ENCODE measurements at places on chromosomes 1 and 21. TPM values are rescaled to one million over a fixed set of nuclear protein-coding genes. Genes with fewer than 3 reads are reported as not detected.

- H3K4me3 ChIP-seq = no peak overlapping the region
- no peaks in the 10 kb centered on the region for H3K36me3 ChIP-seq
- H3K27me3 ChIP-seq = no peaks in the 10 kb centered on the region
- no peak for DNase-seq
- H3K4me1 ChIP-seq = no peaks in the 10 kb centered on the region
- no peak overlapping the region for H3K27ac ChIP-seq
These were observed 51.3 kb downstream of the MAST2 start for GRCh38 chr1:45854724-45855123.

DNA sequence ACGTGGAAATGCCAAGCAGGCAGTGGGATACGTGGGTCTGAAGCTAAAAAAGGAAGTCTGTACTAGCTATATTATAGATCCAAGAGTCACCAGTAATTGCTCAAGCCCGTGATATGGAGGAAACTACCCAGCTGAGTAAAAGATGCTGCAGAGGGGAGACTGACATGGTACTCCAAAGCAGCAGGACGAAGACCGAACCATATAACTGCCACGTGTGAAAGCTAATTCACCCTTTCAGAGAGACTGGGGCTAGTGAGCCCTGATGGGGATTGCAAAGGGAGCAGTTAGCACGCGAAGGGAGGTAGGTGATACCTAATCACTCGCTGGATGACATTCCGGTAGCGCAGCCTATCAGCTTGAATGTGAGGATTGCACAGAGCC is 316 bp downstream of the AP4B1 start:
- H3K4me1 ChIP-seq = peaks cover 25% of the 10 kb centered on the region
- H3K36me3 ChIP-seq = peaks cover 6% of the 10 kb centered on the region
- no peaks in the 10 kb centered on the region for H3K27me3 ChIP-seq
- peak overlapping the region; percentile 91 for H3K27ac ChIP-seq
- DNase-seq = no peak
- peak overlapping the region; percentile 76 for H3K4me3 ChIP-seq

- DNase-seq = peak; percentile 75
- no peak overlapping the region for H3K27ac ChIP-seq
- peaks cover 2% of the 10 kb centered on the region for H3K4me1 ChIP-seq
- H3K4me3 ChIP-seq = no peak overlapping the region
- no peaks in the 10 kb centered on the region for H3K36me3 ChIP-seq
These were observed 37.6 kb upstream of the CTBS start for GRCh38 chr1:84611796-84612195.

DNA sequence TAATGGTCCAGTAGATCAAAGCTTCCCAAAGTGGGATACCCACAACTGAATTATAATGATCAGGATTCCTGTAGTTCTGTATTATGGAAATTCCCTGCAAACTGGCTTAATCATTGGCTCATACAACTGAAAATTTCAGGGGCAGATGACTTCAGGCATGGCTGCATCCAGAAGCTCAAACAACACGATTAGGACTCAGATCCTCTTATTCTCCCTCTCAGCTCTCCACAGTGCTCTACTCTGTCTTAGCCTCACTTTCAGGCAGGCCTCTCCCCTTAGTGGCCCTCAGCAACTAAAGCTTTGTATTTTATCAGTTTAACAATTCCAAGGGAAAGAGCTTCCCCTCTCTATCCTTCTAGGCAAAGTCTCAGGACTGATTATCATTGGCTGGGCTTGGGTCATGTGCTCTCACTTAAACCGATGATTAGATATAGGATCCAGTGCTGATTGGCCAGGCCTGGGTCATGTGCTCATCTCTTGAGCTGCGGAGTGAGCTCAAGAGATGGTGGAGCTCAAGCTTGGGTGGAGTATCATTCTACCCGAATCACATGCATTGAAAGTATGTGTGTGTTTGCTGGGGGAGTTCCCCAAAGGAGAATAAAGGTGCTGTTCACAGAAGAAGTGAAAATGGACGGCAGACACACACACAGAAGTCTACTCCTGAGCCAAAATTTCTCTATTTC is 57.9 kb upstream of the RUNX3 start:
- H3K4me3 ChIP-seq = no peak overlapping the region
- DNase-seq = no peak
- no peaks in the 10 kb centered on the region for H3K27me3 ChIP-seq
- H3K36me3 ChIP-seq = no peaks in the 10 kb centered on the region

DNA sequence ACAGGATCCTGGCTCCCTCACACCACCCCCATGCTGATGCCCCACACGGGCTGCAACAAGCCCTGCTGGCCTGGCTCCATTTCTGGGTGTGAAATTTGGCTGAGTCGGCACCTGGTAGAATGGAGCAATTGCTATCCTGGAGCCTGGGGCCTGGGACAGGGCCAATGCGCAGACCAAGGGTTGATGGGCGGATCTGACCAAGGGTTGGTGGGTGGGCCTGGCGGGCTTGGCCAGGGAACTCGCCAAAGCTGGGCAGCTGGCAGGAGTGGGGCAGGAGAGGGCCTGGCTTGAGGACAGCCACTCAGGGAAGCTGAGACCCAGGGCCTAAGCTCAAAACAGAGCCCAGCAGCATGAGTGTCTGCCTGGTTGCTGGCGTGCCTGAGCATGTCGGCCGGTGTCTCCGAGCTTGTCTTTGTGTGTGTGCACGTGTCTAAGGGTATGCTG is 70.9 kb upstream of the POU3F1 start:
- no peaks in the 10 kb centered on the region for H3K36me3 ChIP-seq
- no peak for DNase-seq

DNA sequence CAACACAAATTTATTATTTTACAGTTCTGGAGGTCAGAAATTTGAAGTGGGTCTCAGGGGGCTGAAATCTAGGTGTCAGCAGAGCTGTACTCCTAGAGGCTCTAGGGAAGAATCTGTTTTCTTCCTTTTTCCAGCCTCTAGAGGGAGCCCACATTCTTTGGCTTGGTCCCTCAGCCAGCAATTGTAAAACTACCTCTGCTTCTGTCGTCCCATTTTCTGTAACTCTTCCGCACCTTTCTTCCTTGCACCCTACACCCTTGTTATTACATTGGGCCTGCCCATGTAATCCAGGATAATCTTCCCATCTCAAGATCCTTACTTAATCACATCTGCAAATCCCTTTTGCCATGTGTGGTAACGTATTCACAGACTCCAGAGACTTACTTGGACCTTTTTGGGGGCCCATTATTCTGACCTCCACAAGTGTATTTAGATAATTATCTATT is 24.8 kb upstream of the THEM4 start:
- no peaks in the 10 kb centered on the region for H3K27me3 ChIP-seq
- DNase-seq = peak; percentile 72
- no peak overlapping the region for H3K27ac ChIP-seq
- no peaks in the 10 kb centered on the region for H3K4me1 ChIP-seq
- H3K4me3 ChIP-seq = no peak overlapping the region

DNA sequence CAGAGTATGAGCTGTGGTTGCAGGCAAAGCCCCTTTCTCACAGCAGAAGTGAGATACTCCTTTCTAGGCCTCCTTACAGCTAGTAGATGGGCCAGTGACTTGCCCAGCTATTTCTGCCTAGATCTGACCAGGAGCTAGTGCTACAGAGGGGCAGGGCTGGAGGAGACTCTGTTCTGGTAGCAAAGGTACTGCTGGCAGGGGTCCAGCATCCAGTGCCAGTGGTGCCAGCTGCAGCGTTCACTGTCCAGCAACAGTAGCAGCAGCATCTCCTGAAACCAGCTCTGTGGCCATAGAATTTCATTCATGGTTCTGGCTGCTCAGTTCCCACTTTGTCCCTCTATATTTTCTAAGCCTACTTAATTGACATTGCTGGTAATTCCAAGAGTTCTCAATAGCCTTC is 62.5 kb upstream of the CNN3 start:
- H3K4me1 ChIP-seq = peaks cover 18% of the 10 kb centered on the region
- H3K36me3 ChIP-seq = no peaks in the 10 kb centered on the region
- no peak overlapping the region for H3K27ac ChIP-seq
- H3K4me3 ChIP-seq = no peak overlapping the region
- no peaks in the 10 kb centered on the region for H3K27me3 ChIP-seq

GRCh38 chr1:66768965-66769364 is 16.7 kb downstream of the DYNLT5 start:
- H3K27ac ChIP-seq = no peak overlapping the region
- DNase-seq = no peak
- H3K27me3 ChIP-seq = no peaks in the 10 kb centered on the region
- H3K36me3 ChIP-seq = no peaks in the 10 kb centered on the region
- no peaks in the 10 kb centered on the region for H3K4me1 ChIP-seq

DNA sequence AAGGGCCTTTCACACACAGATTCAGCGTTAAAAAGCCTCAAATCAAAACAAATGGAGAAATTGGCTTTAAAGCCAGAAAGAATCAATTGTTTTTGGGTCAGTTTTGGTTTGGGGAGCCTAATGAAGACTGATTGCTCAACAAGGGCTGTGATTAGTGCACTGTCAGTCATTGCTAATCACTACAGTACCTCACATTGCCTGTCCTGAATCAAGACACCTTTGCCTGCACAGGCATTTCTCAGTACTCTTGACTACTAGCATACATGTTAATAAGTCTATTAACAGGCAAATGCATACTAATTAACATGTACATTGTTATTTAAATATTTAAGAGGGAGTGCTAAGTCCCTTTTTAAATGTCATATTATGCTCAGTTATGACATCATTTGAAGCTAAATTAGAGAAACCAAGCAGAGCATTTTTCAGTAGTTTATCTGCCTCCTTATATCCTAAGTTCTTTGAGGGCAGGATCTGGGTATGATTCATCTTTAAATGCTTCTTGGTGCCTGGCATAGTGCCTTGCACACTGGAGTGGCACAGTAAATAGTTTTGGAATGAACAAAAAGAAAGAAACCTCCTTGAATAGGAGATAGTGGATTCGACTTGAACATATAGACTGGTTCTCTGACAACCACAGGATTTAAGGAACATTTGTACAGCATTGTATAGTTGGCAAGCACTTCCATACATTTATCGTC is 25.8 kb upstream of the CCN1 start:
- H3K4me3 ChIP-seq = no peak overlapping the region
- no peak for DNase-seq
- H3K27ac ChIP-seq = peak overlapping the region; percentile 73
- no peaks in the 10 kb centered on the region for H3K27me3 ChIP-seq
- H3K36me3 ChIP-seq = no peaks in the 10 kb centered on the region

- H3K27me3 ChIP-seq = no peaks in the 10 kb centered on the region
- DNase-seq = no peak
- no peaks in the 10 kb centered on the region for H3K36me3 ChIP-seq
- no peaks in the 10 kb centered on the region for H3K4me1 ChIP-seq
- no peak overlapping the region for H3K4me3 ChIP-seq
These were observed 12.3 kb downstream of the PATJ start for GRCh38 chr1:61754545-61754944.

DNA sequence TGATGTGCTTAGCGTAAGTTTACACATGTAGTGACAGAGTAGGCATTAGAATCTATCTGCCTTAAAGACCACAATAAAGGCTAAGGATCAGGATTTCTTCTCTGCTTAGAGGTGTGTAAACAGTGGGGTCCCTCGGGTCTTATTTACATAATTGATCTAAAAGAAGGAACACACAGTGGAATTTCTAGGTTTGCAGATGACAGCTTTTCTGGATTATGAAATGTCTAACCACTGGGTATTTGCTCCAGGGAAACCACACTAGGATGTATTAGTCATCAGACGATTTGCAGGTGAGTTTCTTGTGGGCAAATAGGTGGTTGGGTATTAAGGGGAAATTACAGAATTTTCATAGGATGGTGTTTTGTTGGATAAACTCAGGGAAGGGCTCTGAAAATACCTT is 5.8 kb downstream of the LRRC8D start:
- peaks cover 10% of the 10 kb centered on the region for H3K4me1 ChIP-seq
- H3K27me3 ChIP-seq = no peaks in the 10 kb centered on the region
- DNase-seq = no peak
- no peaks in the 10 kb centered on the region for H3K36me3 ChIP-seq

DNA sequence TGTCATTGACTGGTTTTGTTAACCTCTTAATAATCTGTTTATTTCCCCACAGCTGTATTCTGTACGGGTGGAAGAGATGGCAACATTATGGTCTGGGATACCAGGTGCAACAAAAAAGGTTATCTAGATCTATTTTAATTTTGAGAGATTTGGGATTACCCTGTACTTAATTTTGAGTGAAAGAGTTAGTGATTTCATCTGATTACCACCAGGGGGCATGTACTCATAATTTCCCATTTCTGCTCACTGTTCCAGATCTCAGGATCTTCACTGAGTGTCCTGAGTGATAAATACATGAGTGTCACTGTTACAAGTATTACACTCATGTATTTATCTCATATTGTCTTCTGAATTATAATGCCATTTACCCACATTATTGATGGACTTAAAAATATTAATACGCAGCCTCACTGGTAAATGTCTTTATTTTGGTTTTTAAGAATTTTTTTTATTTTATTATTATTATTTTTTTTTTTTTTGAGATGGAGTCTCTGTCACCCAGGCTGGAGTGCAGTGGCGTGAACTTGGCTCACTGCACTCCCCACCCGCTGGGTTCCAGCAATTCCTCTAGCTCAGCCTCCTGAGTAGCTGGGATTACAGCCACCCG is 27.4 kb downstream of the DTL start:
- no peaks in the 10 kb centered on the region for H3K27me3 ChIP-seq
- H3K36me3 ChIP-seq = no peaks in the 10 kb centered on the region
- H3K27ac ChIP-seq = no peak overlapping the region
- H3K4me3 ChIP-seq = no peak overlapping the region
- no peaks in the 10 kb centered on the region for H3K4me1 ChIP-seq

- H3K27me3 ChIP-seq = peaks cover 4% of the 10 kb centered on the region
- no peaks in the 10 kb centered on the region for H3K36me3 ChIP-seq
- peaks cover 58% of the 10 kb centered on the region for H3K4me1 ChIP-seq
These were observed 9.3 kb upstream of the SLX9 start for GRCh38 chr21:44930543-44930981.

DNA sequence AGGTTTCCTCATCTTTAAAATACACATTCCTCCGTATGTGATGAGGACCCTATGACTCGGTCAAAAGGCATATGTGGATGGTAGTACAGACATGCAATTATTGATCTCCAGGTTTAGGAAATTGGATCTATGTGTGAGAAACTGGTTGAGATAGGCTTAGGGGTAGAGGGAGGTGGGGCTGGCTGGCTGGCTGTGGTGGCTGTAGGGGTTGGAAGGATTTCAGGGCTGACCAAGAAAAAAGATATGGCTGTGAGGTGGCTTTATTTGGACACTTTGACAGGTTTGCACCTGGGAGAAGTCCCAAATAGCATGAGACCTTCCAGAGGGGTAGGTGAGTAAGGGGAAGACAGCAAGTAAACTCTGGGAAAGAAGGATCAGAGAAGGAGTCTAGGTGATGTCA is 39.6 kb upstream of the ADAM30 start:
- no peak overlapping the region for H3K4me3 ChIP-seq
- no peak for DNase-seq
- no peak overlapping the region for H3K27ac ChIP-seq
- peaks cover 54% of the 10 kb centered on the region for H3K36me3 ChIP-seq
- no peaks in the 10 kb centered on the region for H3K27me3 ChIP-seq
- no peaks in the 10 kb centered on the region for H3K4me1 ChIP-seq

GRCh38 chr1:115306146-115306545 is 31.9 kb downstream of the NGF start:
- no peak overlapping the region for H3K27ac ChIP-seq
- no peaks in the 10 kb centered on the region for H3K36me3 ChIP-seq
- no peaks in the 10 kb centered on the region for H3K27me3 ChIP-seq
- H3K4me3 ChIP-seq = no peak overlapping the region
- H3K4me1 ChIP-seq = no peaks in the 10 kb centered on the region
- DNase-seq = no peak

SMCP gene
- total RNA-seq = not detected

OR2T29 gene
- total RNA-seq = not detected

SEC16B gene
- 2.1 TPM for total RNA-seq

C1orf56 gene
- 8.7 TPM for total RNA-seq

CNR2 gene
- not detected for total RNA-seq

GBP5 gene
- 3.0 TPM for total RNA-seq

KRTAP21-2 gene
- not detected for total RNA-seq

MCOLN3 gene
- 0.65 TPM for total RNA-seq

SYPL2 gene
- total RNA-seq = 8.0 TPM

SEMA4A gene
- total RNA-seq = 4.1 TPM

CRABP2 gene
- total RNA-seq = 3.3 TPM

All from esophagus muscularis mucosa (tissue), 4 donors.